IMR-90 (cell line): ENCODE measurements at places on chromosomes 2 and 18.

DNA sequence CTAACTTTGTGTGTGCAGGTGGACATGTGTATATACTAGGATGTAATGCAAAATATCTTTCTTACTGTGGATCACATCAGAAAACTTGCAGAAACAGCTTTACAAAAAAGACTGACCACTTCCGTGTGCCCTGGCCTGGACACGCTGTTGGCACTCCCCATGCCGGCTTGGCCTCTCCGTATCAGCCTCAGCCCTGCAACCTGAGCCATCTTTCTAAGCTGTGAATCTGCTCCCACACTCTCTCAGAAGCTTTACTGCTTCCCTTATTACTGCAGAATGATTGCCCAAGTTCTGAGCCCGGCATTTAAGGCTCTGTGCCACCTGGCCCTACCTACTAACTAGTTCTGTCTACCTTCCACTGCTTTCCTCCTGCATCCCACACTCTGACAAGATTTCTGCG, 37.8 kb downstream of the MYO7B start:
- no peak for DNase-seq

DNA sequence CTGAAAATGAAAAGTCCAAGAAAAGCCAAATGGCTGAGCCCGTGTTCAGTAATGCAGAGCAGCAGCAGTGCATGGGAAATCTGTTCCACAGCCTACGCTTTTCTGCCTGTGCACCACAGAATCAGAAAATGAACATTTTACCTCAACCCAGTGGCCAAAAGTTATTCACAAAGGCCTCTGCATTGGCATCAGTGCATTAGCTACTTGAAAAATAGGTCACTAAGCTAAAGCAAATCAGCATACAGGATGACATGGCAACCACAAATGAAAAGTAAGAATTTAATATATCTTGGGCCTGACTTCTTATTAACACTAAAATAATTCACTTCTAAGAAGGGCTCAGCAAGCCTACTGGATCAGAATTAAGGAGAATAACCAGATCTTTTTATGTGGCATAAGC, 1145.3 kb upstream of the CHAC2 start:
- no peak for DNase-seq

DNA sequence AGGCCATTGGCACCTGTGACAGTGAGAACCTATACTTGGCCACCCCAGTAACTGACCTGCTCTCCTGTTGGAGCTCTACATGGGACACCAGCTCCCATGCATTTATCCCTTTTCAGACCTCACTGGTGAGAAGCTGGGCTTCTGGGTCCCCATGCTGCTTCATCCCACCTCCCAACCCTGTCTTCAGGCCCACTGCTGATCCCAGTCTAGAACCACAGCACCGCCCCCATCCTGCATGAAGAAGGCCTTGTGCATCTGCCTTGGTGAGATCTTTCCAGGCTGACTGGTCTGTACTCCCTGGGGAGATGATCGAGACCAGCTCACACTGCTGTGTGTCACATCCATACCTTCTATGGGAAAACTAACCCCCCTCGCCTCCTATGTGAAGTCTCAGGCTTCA, 22.7 kb downstream of the TTC32 start:
- no peak for DNase-seq

- DNase-seq: no peak
Measured at GRCh38 chr2:240154606-240155005, 14.1 kb upstream of the OTOS start.

DNA sequence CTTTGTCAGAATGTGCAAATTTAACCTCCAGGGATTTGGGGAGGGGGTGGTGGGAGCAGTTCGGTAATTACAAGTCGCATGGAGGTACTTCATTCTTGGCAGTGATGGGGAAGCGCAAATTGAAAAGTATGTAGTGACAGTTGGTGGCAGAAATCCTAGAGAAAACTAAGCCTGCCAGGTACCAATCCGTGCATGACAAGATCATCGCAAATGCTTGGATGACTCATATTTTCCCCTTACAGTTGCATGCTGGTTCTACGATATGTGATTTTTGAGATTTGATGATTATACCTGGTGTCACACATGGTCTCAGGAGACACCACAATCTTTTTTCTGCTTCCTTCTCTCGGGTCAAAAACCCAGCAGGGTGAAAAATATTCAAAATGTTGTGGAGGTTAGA, 479.7 kb upstream of the ID2 start:
- no peak for DNase-seq

DNA sequence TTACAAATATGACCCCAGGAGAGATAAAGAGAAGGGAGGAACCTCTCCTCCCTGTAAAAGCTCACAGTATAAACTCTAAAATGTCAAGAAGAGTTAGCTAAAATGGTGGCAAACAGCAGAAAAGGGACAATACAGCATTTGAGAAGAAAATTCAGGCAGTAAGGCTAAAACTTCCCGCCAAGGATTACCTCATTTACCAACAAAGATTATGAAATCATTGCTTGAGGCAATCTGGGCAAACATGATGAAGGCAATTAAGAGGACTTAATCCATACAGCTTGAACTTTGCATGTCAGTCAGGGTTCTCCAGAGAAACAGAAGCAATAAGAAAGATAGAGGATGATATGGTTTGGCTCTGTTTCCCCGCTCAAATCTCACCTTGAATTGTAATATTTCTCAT, 81.4 kb downstream of the CMPK2 start:
- no peak for DNase-seq

GRCh38 chr18:60978338-60978737, 354.9 kb upstream of the CDH20 start:
- DNase-seq: peak; percentile 38

GRCh38 chr2:201275990-201276389, 15.7 kb downstream of the CASP8 start:
- DNase-seq: no peak

DNA sequence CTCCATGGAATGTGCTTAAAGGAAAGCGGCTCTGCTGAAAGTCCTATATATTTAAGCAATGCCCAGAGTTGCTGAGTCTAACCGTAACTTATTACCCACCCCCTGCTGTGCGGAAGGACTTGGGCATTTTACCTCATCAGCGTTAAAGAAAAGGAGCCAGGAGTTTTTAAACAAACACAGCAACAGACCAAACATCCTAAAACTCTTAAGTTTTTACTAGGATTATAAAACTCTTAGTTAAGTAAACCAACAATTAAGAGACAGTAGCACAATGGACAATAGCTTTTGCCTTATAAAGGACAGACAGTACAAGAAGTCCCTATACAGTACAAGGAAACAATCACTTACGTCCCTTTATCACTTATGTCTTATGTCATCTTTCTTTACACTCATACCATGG, 90.2 kb downstream of the ZNF521 start:
- DNase-seq: no peak

- DNase-seq: peak; percentile 30
Measured at GRCh38 chr2:84924173-84925106, 19.0 kb downstream of the TMSB10 start.
